Stimulated activated CD4-positive, alpha-beta T cell treated with anti-CD3 and anti-CD28 coated beads, Interleukin-2, amount 100 ng/mL, for 48 hours (primary cell): ENCODE measurements at places on chromosomes 2 and 18.
A peak's percentile ranks its signal among the peaks of the same experiment; 100 is the strongest.

GRCh38 chr2:128580988-128581848 lies 262.6 kb upstream of the HS6ST1 start:
- no peak for DNase-seq

DNA sequence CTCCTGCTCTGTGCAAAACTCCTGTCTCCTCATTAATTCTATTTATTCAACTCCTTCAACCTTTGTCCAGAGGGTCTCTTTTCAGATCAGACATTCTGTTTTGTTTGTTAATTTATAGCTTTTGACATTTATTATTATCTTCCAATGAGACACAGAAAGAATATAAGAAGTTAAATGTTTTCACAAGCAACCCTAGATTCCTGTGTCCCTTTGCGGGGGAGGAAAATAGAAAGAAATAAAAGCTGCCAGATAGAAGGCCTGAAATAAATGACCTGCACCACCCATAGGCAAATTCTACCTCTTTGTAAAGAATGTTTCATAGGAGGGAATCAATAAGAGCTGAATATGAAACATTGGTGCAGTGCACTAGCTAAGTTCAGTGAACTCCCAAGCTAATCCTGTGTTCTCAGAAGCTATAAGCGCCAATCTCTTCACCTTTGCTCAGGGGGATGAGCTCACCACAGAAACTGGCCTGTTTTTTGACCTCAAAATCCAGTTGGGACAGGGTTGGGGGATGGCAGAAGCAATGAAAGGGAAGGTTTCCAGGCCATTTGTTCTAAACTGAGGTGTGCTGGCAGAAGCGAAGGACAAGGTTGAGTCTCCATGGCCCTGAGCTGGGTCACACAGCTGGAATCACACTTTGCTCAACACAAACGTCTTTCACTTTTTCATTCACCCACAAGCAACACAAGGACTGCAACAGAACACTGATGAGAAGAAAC lies 258.6 kb downstream of the NRXN1 start:
- no peak for DNase-seq

DNA sequence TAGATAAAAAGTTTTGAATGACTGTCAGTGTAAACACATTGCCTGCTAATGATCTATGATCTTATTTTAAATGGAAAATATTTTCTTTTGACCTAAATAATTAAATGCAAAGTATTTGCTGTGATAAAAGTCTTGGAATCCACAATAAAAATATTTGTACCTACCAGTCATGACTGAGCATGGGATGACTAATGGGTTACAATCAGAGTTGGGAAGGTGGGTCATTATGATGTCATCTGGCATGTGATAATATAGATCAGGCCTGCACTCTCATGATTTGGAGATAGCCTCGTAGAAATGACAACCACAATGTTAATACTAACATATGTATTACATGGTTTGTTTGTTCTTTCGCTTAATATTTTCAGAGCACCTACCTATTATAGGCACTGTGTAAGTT lies 848.8 kb upstream of the KLHL29 start:
- no peak for DNase-seq

DNA sequence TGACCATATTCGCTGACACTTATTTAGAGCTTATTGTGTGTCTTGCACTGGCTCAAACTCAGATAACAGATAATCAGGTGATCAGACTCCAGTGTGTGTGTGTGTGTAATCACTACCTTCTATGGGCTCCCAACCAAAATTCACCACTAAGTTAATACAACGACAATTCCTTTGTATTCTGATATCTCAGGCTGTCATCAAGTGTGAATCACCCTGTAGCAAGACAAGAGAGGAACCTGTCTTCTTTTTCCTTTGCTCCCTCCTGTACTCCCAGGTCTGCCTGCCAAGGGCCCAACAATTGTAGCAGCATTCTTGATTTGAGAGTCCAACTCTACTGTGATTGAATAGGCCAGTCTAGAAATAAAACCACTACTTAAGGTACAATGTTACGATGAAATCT lies 25.8 kb downstream of the ITGB6 start:
- no peak for DNase-seq

- no peak for DNase-seq
Measured at GRCh38 chr2:38592951-38593350, 9.8 kb downstream of the HNRNPLL start.

DNA sequence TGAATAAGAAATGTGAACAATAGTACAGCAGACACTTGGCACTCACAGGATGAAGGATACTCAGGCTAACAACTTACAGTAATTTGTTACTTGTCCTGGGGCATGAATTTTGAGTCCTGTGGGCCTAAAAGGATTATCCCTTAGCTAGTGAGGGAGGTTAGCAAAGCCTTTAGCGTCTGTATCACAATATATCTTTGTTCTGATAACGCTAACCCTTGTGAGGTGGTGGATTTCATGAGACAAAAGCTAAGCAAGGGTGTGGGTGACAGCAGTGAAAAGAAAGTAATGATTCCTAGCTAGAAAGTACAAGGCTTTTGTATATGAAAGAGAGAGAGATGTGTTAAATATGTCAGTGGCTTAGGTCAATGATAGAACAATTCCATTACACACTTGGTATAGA lies 46.8 kb upstream of the TTC21B start:
- DNase-seq = no peak

DNA sequence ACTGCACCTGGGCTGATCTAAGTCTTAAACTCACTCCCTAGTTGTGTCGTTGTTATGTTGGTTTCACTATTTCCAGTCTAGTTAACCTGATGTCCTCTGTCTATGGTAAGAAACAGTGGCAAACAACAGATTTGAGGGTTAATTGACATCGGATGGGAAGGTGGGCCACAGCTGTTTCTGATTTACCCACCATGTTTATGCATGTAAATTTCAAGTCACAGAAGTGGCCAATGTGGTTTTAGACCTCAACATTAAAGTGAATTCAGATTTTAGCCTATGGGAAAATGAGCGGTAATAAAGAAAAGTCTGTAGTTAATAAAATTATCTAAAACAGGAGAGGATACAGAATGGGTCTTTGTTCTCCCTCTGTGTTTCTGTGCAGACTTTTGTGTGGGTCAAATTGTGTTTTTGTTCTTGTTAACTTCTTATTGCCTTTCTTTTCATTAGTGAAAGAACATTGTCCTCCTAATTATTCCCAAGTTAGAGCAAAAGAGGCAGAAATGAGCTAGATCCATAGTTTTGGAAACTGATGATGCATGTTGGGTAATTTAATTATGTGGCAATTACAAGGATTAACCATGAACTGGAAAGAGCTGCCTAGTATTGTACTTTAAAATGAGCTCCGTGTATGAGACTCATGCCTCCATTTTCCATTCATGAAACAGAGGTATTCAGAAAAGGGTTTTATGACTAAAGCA lies 83.2 kb downstream of the LAMA3 start:
- no peak for DNase-seq

DNA sequence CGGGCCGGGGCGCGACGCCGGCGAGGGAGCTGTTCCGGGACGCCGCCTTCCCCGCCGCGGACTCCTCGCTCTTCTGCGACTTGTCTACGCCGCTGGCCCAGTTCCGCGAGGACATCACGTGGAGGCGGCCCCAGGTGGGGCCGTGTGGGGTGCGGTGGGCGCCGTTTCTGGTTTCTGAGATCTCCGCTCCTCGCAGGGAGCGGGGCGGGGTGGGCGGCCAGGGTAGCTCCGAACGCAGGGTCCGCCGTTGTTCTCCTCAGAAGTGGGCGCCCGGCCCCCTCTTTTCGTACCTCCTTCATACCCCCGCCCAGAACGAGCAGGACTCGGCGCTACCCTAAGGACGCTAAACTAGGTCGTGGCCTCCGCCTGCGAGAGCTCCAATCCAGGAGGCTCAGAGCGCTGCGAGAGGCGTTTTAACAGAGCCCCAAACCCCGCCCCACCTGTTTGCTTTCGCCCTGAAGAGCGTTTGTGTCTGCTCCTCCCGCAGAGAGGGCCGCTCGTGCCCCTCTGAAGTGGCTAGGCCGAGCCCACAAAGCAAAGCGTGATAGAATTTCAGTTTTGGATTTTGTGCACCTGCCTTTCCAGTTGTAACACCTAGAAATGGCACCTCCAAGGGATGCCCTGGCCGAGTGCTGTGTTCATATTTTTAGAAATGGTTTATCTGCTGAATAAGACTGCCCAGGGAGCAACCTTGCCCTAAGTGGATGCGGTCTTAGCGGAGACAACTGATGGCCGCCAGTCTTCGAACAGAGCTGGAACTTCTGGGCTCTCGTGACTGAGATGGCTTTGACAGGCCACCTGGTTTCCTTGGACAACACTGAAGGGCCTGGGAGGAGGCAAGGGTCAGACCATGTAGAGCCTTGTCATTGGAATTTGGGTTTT lies 626 bp downstream of the CAPN10 start:
- DNase-seq = peak; percentile 45

GRCh38 chr2:44362207-44363015 lies 664 bp downstream of the CAMKMT start:
- DNase-seq = peak; percentile 21

- DNase-seq = no peak
Measured at GRCh38 chr2:52128081-52128480, 1096.1 kb upstream of the NRXN1 start.

- DNase-seq = no peak
Measured at GRCh38 chr18:53603276-53603675, 621.2 kb downstream of the MBD2 start.

DNA sequence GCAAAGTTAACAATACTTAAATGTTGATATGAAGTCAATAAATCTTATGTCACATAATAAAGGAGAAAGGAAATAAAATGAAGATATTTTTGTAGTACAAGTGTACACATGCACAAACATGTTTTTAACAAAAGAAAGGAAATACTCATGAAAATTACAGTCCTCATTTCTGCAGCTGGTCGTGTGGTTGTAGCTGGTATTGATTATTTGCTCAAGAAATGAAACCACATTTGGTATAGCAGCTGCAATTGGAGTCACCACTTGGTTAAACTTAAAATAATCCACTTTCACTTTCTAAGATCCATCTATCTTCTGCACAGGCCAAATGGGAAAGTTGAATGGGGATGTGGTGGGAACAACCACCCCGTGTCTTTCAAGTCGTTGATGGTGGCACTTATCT lies 580.5 kb upstream of the NRXN1 start:
- no peak for DNase-seq

- DNase-seq = peak; percentile 22
Measured at GRCh38 chr2:207692206-207693065, 19.0 kb upstream of the CCNYL1 start.

GRCh38 chr2:219459460-219460311 lies 25.0 kb downstream of the SPEG start:
- DNase-seq = peak; percentile 41

GRCh38 chr18:4839639-4840038 lies 357.4 kb downstream of the AKAIN1 start:
- no peak for DNase-seq

- no peak for DNase-seq
Measured at GRCh38 chr2:228355897-228356296, 174.4 kb upstream of the SPHKAP start.

DNA sequence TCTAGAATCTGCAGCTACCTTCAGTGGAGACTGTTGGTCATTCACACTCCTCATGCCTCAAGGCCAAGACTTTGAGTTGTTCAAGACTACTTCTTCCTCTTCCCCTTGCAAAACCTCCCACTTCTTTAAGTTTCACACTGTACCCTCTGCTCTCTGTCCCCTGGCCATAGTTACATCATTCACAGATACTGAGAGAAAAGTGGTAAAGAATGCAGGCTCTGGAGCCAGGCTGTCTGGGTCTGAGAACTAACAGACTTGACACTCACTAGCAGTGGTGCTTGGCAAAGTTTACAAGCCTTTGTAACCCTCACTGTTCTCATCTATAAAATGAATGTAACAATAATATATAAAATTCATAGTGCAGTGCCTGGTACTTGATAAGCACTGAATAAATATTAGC lies 61.8 kb downstream of the CDH20 start:
- DNase-seq = no peak

DNA sequence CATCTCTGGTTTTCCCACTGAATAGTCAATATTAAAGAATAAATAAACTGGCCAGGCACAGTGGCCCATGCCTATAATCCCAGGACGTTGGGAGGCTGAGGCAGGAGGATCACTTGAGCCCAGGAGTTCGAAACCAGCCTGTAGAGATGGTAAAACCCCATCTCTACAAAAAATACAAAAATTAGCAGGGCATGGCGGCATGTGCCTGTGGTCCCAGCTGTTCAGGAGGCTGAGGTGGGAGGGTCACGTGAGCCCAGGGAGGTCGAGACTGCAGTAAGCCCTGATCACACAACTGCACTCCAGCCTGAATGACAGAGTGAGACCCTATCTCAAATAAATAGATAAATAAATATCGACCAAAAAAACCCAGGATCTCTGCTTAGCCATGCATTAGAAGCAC lies 50.2 kb upstream of the BIN1 start:
- DNase-seq = no peak

GRCh38 chr2:240432430-240432819 lies 3.0 kb upstream of the GPC1 start:
- no peak for DNase-seq

- DNase-seq = no peak
Measured at GRCh38 chr2:162465430-162465829, 121.5 kb downstream of the GCA start.

DNA sequence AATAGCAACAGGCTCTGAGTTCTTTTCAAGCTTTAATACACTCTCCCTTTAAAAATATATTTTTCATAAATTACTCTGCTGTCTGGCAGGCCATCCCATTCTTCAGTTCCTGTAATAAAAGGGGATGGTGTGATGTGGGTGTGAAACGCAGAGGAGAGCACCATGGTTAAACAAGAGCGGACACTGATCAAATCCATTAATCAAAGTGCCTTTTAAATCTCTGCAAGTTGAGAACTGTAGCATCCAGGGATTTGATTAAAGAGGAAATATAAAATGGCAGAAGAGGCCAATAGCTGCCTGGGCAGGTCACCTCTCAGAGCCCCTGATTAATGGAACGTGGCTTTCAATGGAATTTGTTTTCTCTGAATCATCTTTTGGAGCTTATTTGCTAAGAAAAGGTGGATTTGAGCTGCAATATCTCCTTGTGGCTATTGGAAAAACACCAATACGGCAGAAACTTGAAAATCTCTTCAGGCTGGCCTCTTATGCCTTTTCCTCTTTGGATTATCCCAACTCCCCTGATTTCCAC lies 96.9 kb downstream of the ACTR3 start:
- DNase-seq = no peak

- no peak for DNase-seq
Measured at GRCh38 chr18:34921811-34922385, 119.3 kb upstream of the MAPRE2 start.
